Left lobe of liver (tissue), 2 donors: ENCODE measurements at places on chromosomes 11 and 22.

- DNase-seq: no peak
Measured at GRCh38 chr11:12677131-12677530, 2.9 kb downstream of the TEAD1 start.

DNA sequence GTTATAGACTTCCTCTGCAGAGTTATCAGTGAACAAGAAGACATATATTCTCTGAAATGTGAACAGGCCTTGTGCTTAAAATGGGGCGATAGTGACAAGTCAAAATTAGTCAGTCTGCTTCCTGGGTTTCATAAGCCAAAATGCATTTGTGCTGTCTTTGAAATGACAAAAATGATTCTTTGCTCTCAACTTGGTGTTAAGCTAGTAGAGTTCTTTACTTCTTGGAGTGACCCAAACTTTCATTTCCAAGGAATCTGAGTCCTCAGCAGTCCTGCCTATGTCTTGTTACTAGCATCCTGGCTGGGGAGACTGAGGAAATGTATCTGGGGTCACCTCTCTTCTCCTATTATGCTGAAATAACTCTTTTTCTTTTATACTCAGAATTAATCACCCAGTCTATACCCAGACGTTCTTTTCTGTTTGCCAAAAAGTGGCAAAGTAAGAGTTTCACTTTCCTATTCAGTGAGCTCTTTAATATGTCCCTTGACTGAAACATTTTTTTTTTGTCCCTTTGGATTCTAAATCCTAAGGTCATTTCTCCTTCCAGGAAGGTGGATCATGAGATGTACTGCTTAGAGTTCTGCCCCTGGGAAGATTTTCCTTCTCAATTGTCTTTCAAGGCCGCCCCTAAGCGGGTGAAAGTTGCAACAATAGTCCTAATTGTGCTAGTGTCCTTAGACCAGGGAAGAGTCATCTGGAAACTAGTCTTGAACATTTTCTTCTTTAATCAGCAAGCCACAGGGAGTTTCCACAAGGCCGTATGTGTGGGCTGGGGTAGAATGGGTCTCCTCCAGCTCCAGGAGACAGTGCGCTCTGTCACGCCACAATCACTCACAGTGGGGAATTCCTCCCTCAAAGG, 53.0 kb upstream of the RDX start:
- DNase-seq: no peak

DNA sequence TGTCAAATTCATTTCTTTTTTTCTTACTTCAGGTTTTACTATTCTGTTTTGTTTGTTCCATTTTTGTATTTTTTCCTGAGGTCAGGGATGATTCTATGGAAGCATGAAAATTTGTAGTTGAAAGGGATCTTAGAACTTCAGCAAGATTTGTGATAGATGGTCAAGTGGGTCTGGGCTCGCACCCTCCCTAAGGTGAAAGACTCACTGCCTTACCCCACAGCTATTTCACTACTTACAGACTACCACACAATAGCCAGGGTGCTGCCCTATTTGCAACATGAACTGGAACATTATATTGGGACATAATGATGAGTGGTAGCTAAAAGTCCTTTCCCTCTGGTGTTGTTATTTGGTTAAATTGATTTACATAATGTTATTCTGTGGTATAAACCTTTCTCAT, 62.6 kb downstream of the MAML2 start:
- no peak for DNase-seq

DNA sequence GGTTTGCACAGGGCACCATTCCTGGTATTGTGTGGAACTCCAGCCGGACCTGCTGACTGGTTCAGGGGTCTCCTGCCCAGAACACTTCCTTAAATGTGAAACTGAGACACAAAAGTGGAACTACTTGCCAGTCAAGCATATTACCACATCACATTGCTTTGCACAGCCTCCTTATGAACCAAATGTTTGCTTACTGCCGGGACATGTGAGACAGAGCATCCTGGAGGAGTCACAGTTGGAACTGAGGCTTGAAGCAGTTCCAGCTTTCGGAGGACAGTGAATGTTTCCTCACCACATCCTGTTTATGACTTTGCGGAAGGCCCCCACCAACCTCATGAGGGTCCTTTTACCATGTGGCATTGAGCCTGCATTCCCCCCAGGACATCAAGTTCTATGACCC, 105.8 kb upstream of the ARHGAP42 start:
- DNase-seq: no peak

DNA sequence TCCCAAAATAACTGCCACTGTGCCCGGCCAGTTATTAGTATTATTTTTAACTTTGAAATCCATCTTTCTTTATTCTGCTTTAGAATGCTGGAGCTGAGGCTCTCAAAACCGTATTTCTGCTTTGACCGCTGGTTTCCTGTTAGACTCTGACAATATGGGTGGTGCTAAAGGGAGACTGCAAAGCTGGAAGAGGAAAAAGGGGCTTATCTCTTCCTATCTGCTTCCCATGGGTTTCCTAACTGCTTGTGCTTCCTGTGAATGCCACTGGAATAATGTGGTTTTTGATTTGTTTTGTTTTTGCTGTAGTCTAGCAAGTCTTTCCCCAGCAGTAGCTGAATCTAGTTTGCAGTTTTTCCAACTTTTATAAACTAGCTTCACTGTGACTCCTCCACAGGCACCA, 43.6 kb downstream of the XRRA1 start:
- DNase-seq: no peak
